Osteocyte (in vitro differentiated cells): ENCODE measurements at places on chromosomes 16 and 17. TPM values are rescaled to one million over a fixed set of nuclear protein-coding genes. Genes with fewer than 3 reads are reported as not detected.

Gene FBF1
- total RNA-seq, result 14.5 and 14.8 TPM in 2 replicates

Gene DNAH9
- total RNA-seq, result not detected in 2 replicates

Gene SPPL2C
- total RNA-seq, result not detected in 2 replicates

- DNase-seq, result no peak
Observed at GRCh38 chr16:80744856-80745255, 59.5 kb downstream of the CDYL2 start.

DNA sequence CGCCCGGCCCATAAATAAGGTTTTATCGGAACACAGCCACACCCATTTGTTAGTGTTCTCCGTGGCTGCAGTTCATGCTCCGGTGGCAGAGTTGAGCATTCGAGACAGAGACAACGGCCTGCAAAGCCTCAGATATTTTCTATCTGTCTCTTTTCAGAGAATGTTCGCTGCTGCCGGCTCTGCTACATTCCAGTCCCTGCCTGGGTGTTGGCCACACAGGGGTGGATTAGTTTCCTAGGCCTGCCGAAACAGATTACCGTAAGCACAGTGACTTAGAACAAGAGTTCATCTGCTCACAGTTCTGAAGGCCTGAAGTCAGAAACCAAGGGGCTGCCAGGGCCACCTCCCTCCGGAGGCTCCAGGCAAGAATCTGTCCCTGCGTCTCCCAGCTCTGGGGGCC is 19.1 kb upstream of the GSG1L start:
- DNase-seq, result no peak

DNA sequence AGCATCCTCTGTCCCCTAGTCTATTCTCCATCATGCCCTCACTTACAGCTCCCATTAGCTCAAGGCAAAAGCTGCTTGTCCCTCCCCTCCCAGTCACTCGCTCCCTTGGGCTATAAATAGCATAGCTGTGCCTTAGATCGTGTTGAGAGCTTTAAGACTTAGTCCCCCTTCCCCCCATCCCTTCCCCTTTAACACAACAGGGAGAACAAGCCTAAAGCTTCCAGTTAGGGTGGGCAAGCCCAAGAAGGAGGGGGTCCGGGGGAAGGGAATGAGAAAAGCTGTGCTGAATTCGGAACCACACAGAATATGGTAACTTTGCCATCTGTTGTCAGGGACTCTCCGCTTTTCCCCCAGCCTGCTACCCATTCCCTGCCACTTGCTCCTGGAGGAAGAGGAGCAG is 4.9 kb upstream of the HIGD1B start:
- DNase-seq, result no peak

DNA sequence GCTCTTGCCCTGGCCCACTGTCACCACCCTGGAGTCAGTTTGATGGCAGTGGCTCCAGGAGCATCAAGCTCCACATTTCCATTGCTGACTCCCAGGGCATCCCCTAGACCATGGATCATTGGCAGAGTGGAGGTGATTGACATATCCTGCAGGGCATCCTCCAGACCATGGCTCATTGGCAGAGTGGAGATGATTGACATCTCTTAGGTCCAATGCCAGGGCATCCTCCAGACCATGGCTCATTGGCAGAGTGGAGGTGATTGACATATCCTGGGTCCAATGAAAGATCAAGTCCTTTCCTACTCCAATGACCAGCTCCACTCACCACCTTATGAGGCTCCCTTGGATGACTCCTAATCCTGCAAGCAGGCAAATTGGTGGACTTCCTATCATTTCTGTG is 174.3 kb upstream of the NLRP1 start:
- DNase-seq, result no peak
